ENCODE measurements at places on chromosomes 13 and 19.

DNA sequence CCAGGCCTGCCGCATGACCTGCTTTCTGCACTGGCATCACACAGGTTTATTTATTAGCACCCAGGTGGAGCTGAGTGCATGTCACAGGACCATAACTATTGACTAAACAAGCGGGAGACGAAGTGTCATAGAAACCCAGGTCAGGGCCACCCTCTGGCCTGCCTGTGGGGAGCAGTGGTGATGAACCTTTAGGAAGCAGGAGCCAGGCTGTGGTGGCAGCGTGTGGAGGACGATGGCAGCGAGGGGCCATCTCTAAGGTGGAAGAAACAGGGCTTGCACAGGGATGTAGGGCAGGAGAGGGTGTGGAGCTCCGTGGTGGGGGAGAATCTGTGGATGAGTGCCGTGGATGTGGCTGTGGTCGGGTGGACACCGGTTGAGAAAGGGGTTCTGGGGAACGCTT, 275.3 kb downstream of the TEX29 start:
- no peak for DNase-seq

DNA sequence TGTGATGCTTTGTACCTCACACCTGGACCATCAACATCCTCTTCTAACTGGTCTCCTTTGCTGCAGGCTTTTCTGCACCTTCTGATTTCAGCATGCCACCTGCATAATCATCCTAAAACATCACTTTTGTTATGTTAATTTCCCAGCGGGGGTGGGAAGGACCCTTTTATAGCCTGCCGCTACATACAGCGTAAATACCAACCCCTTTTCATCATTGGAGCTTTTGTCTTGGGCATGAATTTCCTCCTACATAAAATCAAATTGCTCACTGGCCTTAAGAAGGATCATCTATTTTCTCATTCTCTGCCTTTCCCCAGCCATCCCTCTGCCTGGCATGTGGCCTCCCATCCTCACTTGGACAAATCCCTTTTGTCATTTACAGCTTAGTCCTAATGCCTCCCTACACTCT, 124.7 kb downstream of the RBM26 start:
- DNase-seq: no peak

DNA sequence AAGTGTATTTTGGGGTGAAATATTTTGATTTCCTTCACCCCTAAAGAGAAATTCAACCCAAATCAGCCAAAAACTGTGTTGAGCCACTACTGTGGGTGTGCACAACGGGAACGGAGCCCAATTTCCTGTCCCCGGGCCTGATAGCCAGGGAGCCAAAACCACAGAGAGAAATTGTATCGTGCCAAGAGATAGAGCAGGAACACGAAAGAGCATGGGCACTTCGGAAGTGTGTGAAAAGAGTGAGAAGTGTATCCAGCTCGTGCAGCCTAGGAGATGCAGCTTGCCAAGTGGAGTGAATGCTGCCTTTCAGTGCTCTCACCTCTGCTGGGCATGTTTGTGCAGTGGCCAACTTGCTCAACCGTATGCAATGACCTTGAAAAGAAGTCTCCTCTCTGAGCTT, 19.4 kb upstream of the PLEKHF1 start:
- DNase-seq: peak; percentile 44

DNA sequence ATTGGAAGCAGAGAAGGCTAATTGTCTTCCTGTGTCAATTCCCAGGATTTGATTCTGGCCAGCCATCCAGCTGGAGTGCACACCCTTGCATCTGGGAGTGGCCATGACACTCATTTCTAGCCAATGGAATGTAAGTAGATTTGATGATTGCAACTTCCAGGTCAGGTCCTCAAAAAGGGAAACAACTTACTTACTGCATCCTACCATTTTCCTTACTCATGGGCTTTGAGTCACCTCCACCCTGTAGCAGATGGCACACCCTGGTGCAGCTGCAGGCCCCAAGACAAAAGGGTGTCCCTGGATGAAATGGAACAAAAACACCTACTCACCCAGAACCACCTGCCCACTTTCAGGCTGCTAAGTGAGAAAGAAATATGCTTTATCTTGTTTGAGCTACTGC, 27.3 kb upstream of the MPHOSPH8 start:
- DNase-seq: no peak

GRCh38 chr19:2083174-2083854, 12.8 kb downstream of the MOB3A start:
- peak; percentile 92 for DNase-seq

GRCh38 chr13:78602561-78603239, 652 bp downstream of the POU4F1 start:
- DNase-seq: no peak

DNA sequence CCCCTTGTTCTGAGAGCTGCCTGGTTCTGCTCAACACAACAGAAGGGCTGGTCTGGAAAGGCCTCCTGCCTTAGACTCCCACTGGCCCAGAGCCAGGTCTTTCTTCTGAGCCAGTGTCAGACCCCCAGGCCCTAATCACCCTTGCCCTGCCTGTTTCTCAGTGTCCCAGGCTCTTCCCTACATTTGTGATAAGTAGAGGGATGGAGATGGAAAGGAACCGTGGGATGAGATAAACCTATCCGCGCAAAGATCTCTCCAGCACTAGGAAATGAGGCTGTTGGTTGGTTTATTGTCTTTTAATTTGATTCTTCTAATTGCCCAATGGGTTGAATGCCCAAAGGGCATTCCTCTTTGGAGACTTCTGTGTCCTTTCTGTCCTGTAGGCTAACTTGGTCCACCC, 470.0 kb downstream of the TSHZ3 start:
- DNase-seq: no peak

DNA sequence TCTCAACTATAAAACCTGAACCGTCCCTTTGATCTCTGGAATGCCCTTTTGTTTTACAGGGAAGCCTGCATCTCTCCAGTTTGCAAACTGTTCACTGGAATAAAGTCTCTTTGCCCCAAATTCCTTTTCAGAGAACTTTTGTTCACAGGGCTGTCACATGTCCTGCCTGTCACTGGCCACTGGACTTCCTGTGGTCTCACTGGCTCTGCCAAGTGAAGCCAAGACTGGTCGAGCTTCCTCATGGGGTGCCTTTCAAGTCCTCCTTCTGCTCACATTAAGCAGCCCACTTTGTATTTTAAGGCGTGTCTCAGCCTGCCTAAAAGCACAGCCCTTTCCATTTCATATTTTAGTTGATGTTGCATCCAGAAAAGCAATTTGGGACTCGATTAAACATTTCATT, 215.7 kb downstream of the KATNAL1 start:
- no peak for DNase-seq

GRCh38 chr13:28245465-28245864, 107.1 kb downstream of the PAN3 start:
- DNase-seq: no peak

GRCh38 chr13:114155926-114156883, 22.9 kb upstream of the CFAP97D2 start:
- DNase-seq: no peak

- no peak for DNase-seq
These were observed 89.2 kb downstream of the CACNA1A start for GRCh38 chr19:13417054-13417453.

DNA sequence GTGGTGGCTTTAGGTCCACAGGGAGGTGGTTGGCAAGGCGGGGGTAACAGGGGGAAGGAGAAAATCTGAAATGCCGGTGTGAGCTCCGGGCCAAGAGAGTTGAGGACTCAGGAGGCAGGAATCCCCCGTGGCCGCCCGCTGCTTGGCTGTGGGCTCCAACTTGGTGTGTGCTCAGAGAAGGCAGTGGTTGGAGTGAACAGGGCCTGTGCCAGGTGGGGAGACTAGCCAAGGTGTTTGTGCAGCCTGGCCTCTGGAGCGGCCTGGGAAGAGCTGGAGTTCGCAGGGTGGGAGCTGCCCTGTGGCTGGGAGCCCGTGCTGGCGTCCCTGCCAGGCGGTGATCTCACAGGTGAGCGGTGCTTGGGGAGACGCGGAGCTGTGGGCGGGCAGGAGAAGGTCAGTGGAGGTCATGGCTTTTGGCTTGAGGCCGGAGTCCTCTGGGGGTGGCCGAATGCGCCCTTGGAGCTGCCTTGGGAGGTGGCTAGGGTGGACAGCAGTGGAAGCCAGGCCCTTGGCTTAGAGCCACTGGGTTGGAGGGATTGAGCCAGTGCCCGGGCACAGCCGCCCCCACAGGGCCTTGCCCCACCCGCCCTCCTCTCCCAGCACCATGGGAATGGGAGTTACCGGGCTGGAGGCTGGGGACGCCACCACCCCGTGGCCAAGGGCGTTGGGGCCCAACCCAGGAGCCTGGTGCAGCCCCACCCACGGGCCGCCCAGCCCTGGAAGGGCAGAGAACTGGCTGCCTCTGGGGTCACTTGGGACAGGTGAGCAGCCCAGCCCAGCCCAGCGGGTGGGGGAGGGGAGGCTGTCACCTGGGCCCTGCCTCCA, 7.1 kb upstream of the CIRBP start:
- no peak for DNase-seq

DNA sequence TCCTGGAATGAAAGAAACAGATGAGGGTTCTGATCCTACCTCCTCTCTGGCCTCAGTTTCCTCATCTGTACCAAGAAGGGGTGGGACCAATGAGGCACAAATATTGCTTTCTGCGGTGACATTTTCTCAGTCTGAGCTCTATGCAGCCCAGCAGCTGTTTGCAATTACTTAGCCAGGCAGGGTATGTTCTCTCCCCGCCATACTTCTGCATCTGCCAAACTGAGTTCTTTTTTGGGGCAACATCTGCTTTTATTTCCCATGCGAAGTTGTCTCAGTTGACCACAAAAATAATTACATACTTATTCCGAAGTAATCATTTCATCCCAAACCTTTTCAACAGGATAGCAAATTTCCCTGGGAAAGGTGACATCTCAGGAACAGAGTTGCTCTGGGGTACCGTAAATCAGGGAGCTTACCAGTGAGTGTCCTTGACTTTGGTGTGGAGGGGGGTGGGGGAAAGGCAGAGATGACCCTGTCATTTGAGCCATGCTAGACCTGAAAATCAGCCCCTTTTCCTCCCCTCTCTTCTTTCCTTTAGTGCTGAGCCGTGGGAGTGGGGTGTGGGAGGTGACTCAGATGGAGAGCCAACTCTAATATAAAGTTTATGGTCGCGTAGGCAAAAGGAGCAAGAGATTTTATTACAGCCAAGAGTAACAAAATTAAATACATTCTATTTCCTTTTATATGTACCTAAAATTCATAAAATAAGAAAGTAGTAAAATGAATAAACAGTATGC, 165.7 kb upstream of the KL start:
- DNase-seq: no peak

GRCh38 chr13:76053181-76053580, 417.1 kb downstream of the LMO7 start:
- no peak for DNase-seq

DNA sequence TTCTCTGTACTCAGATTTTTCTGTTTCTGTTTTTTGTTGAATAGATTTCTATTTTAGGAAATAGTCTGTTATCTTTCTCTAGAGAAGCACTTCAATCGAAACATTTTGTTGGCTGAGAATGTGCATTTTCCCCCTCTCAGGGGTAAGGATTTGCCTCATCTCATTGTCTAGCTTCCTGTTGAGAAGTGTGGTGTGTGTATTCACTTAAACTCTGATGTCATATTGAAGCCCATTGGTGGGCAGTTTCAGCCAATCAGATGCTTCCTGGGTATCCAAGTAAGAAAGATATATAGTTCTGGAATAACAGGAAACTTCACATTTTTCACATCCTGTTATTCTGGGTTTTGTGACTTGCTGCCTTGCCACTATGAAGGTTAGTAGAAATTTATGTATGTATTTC, 87.6 kb downstream of the ARHGEF7 start:
- DNase-seq: no peak

DNA sequence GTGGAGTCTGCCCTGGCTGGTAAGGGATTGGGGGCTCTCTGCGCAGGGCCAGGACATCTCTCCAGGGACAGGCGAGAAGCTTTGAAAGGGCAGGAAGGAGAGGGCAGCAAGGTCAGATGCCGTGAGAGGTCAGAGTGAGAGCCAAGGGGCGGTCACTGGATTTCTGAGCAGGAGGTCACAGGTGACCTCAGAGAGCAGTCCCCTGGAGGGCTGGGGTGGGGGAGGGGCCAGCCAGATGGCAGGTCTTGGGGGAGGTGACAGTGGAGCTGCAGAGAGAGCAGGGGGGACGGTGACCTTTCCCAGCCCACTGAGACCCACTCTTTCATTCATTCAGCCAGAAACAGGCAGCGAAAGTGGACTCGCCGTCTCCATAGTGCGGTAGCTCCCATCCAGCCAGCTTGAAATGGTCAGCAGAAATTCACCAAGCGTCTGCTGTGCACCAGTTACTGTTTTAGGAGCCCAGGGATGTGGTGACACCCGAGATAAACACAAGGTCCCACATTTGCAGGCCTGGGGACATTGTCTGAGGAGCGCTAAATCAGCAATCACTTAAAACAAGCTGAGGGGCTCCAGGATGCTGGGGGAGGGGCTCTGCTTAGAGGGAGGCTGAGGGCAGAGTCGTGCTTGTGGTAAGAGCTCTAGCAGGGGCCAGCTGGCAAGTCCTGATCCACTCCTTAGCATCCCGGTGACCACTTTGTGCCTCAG, 10.2 kb downstream of the CARM1 start:
- no peak for DNase-seq

DNA sequence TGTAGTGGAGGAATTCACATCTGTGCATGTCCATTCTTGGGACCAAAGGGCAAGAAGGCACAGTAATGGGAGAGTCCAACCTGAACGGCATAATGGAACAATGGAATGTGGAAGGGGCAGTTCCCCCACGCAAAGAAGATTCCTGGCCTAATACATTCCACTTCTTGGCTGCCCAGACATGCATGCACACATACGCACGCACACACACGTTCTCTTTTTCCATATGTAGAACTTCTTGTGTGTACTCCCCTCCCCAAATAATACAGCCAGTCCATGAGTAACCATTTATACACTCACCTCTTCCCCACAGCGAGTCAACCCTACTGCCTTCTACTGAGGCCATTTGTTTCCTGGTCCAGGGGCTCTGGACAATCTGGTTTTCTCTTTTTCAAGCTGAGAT, 6.0 kb upstream of the STK24 start:
- DNase-seq: no peak

DNA sequence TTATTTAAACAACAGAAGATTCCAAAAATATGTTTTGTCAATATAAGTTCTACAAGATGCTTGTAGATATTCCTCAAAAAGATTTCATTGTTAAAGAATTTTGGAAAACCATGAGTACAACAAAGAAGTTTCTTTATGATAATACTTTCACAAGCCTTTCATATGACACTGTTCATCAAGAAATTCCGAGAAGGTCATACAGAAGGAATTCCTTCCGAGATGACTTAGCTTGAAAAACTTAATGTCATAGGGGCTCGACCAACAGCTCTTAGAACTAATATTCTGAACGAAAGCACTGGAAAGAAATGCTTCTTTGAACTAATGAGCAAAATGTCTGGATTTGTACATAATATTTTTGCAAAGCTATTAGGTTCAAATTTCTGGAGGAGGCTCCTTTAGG, 403.4 kb downstream of the KLF5 start:
- DNase-seq: no peak

- DNase-seq: peak; percentile 39
These were observed 75.2 kb upstream of the MCF2L start for GRCh38 chr13:112893570-112894422.
